ENCODE measurements at places on chromosomes 2 and 18. TPM values are rescaled to one million over a fixed set of nuclear protein-coding genes. Genes with fewer than 3 reads are reported as not detected.

Gene TMEM200C
- polyA plus RNA-seq, result not detected

Gene ADGRF3
- 1.7 TPM for polyA plus RNA-seq

Gene KYNU
- 31.3 TPM for polyA plus RNA-seq

Gene HDAC4
- polyA plus RNA-seq, result 3.8 TPM

Gene UGT1A4
- not detected for polyA plus RNA-seq

Gene CLEC4F
- polyA plus RNA-seq, result not detected

Gene PER2
- 5.5 TPM for polyA plus RNA-seq

Gene ANKRD29
- polyA plus RNA-seq, result 1.6 TPM

Gene FIGLA
- polyA plus RNA-seq, result not detected

Gene VAMP8
- 223 TPM for polyA plus RNA-seq

Gene SCN7A
- not detected for polyA plus RNA-seq

Gene MOCOS
- polyA plus RNA-seq, result 0.38 TPM

Gene OBSL1
- not detected for polyA plus RNA-seq

Gene CRYBA2
- not detected for polyA plus RNA-seq

Gene CPO
- not detected for polyA plus RNA-seq

Gene CD28
- polyA plus RNA-seq, result not detected

Gene SF3B1
- polyA plus RNA-seq, result 240 TPM

Gene AFF3
- polyA plus RNA-seq, result 2.1 TPM

Gene ITM2C
- 195 TPM for polyA plus RNA-seq

Gene REG3A
- not detected for polyA plus RNA-seq

Gene ANKRD30B
- not detected for polyA plus RNA-seq

Gene COL4A3
- 0.83 TPM for polyA plus RNA-seq

Gene ZNF521
- polyA plus RNA-seq, result not detected

Gene CDKL4
- polyA plus RNA-seq, result not detected

Gene ALPG
- not detected for polyA plus RNA-seq
